ENCODE measurements at places on chromosomes 16 and 17. TPM values are rescaled to one million over a fixed set of nuclear protein-coding genes. Genes with fewer than 3 reads are reported as not detected.

DNA sequence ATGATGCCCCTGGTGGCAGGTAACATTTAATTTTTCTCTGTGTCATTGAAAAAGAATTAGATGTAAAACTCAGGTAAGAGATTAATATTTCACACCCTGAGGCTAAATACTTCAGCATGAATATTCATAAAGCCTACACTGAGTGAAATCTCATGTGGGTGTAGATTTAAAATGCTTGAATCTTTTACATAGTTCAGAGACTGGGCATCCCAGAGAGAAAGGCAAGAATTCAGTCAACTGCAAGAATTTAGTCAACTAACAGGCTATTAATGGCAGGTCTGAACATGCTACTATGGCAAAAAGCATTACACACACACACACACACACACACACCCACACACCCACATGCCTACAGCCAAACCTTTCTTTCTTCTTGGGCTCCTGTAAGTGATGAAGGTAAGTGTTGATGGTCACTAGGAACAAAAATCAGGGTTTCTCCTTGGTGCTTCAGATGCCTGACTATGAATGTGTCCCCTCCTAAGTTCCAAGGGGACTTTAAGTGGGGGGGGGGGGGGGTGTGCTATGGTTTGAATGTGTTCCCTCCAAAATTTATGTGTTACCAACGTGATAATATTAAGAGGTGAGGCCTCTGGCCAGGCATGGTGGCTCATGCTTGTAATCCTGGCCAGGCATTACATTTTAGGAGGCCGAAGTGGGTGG lies 63.7 kb upstream of the PSMD7 start:
- DNase-seq, result no peak

The ABCC6 gene
- 0.83 TPM for total RNA-seq

DNA sequence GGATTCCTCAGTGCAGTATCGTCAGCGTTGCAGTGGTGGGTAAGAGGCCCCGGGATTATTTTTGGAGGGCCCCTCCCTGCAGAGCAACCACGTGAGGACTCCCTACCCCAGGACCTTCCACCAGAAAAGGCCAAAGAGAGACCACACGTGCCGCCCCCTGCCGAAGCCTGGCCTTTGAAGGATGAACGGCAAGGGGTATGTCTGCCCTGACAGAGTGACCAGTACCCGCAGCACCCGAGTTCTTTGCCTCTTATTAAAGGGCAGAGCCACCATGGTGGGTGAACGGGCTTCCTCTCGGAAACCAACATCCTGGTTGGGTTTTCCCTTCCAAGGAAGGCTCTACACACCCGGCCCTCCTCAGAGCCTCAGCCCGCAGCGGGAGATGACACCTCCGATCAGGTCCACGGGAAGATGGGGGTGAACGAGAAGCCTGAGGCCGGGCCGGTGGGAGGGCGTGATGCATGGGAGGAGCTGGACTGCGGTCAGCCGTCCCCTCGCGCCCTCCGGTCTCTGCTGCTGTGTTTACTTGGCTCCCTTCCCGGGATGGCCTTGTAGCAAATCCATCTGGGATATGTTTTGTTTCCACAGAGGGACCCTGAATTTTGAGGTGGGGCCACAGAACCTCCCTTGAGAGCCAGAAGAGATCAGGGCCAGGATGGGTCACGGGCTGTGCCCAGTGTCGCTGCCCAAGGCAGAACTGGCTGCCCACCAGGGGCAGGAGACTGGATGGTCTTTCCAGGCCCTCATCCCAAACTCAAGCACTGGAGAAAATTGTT lies 49.1 kb downstream of the TBC1D16 start:
- DNase-seq, result no peak

DNA sequence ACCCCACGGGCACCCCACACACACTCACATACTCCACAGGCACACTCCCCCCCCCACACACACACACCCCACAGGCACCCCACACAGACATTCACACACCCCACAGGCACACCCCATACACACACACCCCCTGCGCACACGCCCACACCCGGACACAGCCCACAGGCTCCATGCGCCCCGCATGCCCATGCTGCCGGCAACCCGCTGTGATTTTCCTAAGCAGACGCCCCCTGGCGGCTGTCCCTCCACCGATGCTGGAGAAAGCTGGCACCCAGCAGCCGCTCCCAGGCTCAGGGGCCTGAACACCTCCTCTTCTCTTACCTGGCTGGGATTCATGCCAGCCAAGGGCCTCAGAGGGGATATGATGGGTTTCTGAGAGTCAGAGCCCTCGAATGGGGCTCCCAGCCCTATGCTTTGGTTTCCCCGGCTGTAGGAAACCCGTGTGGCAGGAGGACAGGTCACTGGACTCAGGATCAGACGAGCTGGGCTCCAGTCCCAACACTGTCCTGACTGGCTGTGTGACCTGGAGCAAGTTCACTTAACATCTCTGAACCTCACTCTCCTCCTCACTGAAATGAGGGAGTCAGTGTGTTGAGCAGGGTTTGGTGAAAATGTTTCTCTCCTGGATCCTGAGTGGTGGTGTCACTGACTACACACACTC lies 19.6 kb upstream of the TNFRSF13B start:
- DNase-seq, result peak; percentile 96

- DNase-seq, result no peak
Measured at GRCh38 chr17:30534298-30534697, 57.1 kb downstream of the GOSR1 start.

The SOX15 gene
- 61.9 TPM for total RNA-seq

GRCh38 chr17:64097196-64097936 lies 32.6 kb downstream of the ERN1 start:
- no peak for DNase-seq

- DNase-seq, result no peak
Measured at GRCh38 chr16:81482329-81483063, 37.9 kb downstream of the CMIP start.

The HS3ST3B1 gene
- 4.3 TPM for total RNA-seq

The GPR139 gene
- not detected for total RNA-seq

DNA sequence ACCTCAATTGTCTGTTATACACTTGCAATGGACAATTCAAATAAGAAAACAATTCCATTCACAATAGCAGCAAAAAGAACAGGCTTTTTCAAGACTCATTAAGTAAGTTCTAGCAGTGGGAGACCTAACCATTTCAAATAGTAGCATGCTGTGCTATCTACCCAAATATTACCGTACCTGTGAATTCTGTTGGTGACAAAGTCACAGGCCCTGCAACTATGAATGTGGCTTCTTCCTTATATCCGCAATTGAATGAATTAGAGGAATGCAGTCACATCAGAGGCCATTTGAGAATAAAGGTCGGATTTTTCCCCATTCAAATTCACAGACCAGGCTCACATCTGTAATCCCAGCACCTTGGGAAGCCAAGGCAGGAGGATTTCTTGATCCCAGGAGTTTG lies 800 bp upstream of the NME4 start:
- no peak for DNase-seq
